ENCODE measurements at places on chromosomes 12 and 14. TPM values are rescaled to one million over a fixed set of nuclear protein-coding genes. Genes with fewer than 3 reads are reported as not detected.

KCNJ8 gene
- 32.5 TPM for total RNA-seq

DNA sequence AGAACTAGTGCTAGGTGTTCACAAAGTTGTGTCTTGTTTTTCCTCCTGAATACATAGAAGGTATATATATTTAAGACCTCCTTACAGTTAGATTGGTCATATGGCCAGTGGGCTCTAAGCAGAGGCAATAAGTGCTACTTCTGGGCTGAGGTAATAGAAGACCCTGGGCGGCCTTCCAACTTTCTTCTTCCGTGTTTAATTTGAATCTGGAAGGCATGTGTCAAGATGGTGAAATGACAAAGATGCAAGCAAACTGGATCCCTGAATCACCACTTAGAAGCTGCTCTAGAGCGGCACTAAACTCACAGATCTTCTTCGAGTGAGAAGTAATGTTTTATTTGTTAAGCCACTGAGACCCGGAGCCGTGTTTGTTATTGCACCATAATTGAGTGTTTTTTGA, 201.0 kb upstream of the GZMB start:
- no peak for DNase-seq

DNA sequence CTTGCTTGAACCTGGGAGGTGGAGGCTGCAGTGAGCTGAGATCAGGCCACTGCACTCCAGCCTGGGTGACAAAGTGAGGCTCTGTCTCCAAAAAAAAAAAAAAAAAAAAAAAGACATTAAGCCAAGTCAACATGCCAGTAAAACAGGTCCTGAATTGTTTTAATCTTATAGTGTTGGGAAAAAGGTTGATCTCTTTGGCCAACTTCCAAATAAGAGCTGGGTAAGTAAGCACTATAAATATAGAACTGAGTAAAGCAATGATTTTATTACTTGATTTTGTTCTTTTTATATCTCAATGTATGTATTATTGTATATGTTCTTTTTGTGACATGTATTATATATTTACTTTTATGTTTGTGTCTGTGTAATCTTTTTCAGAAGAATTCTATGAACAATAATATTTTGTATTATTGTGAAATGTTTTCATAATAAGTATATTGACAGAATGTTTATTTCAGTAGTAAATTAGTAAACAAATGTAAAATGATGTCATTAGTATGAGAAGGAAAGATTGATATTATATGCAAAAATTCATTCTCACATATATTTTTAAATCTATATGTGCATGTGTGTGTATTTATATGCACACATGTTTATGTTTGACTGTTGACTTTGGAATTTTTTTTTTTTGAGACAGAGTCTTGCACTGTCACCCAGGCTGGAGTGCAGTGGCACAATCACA, 9.6 kb upstream of the AKAP6 start:
- no peak for DNase-seq

DNA sequence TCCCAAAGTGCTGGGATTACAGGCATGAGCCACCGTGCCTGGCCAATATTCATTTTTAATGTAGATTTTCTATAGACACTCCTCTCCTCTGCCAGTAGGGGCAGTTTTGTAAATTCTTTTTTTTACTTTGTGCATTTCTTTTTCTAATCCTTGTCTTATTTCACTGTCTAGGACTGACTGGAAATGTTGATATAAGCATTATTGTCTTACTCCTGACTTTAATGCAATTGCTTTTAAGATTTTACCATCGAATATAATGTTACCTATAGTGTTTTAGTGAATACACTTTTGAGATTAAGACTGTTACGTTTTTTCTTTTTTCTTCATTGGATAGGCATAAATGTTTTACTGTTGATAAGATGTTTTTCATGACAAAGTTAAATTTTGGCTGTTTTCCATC, 35.4 kb upstream of the EMP1 start:
- no peak for DNase-seq

DNA sequence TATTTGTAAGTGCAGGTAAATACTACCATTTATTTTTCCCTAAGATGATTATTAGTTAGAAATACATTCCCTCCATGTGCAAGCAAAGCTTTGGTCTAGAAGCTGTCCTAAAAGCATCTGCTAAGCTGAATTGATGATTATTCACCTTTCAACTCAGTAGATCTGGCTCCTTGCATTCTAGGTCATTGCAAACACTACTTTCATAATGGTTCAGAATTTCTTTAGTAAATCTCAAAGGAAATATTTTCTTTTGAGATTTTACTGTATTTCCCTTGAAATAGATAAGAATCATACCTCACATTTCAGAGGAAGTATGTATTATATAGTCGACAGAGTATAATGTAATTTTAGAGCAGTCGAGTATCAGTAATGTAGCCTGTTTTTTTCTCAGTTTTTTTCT, 2.4 kb downstream of the ETNK1 start:
- no peak for DNase-seq

DNA sequence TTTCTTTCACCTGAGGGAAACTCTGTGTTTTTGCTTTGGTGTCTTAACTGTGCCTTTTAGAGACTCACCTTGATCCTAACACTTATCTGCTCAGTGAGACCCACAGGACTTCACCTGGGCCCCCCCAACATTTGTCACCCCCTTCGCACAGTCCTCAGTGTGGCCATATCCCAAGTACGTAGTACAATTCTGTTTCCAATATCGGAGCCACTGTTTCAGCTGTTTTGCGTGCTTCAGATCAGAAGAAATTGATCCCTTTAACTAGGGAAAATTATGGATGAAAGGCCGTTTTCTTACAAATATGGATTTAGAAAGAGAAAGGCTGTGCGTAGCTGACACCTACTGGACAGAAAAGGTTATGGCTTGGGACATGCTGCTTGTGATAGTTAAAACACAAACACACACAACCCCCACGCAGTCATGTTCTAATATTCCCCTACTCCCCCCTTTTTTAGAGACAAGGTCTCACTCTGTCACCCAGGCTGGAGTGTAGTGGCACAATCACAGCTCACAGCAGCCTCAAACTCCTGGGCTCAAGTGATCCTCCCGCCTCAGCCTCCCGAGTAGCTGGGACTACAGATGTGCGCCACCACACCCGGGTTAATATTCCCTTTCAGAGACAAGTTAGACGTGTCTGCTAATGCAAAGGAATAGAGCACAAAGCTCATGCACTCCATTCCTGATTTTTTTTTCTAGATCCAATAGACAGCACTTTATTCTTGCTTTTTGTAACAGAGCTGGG, 3.6 kb upstream of the SLC7A8 start:
- no peak for DNase-seq

DNA sequence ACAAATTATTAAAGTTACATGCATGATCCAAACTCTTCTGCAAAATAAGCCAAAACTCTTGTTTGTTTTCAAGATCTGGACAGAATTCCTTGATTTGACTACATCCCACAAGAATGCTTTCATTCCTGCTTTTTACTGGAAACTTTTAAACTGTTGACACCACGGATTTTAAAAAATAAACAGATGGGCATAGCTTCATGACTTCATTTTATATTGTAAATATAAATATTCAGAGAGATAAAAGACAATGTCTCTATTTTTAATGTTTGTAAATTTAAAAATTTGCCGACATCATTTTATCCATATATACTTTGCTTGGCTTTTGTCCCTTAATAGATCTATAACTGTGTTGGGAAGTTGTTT, 134.3 kb upstream of the DCN start:
- no peak for DNase-seq

DNA sequence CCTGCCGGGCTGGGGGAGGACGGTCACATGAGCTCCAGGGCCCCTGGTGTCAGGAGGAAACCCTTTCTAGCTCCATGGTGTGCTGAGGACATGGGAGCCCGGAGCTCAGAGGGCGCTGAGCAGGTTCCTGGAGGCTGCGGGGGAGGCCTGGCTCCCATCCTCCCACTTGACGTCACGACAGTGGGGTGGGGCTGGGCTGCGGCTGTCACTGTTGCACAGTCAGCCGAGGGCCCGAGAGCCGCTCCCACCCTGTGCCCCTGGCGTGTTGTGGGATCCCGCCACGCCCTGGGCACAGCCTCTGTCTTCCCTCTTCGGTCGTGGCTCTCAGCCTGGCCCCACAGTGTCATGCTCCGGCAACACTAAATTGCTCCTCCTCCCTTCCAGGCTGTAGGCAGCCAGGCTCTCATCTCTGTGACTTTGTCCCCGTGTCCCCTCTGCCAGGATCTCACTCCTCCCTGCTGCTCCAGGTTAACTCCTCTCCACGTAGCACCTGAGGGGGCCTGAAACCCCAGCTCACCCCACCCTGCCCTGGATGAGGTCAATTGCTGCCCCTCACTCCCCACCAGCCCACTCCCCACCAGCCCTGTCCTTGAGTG, 33.0 kb downstream of the BEGAIN start:
- no peak for DNase-seq

DNA sequence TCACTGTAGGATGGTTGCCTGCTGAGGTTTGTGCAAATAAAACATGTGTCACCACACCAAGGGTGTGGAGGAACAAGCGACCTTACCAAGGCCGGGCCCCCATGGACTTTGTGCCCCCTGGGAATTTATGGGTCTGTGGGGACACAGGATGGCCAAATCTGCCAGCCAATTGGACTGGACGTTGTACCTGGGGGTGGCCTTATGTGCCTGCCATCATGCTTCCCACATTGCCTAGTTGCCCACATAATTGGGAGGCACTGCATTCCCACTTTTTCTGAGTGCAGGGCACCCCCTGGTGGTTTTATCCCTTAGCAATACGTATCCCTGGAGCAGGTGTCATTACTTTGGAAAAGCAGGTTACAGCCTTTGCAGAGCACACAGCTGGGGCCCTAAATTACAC, 92.6 kb upstream of the TMPO start:
- DNase-seq, result no peak
